ENCODE measurements at places on chromosomes 6 and 20.
A peak's percentile ranks its signal among the peaks of the same experiment; 100 is the strongest.

DNA sequence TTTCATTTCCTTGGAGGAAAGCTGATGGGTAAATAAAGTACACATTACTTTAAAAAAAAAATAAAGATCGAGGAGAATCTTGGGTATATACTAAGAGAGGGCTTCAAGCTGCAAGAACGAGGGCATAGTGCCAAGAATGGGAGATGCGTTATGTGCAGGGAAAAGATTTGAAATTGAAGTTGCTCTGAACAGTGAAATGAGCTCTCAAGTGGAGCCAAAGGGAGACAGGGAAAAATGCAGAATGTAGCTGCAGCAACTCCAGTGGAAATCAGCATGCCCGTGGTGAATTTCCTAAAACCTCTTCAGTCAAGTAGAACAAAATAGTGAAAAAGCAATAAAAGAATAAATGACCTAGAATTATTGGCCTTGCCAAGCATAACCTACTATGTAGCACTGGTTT lies 11.4 kb upstream of the COL9A1 start:
- DNase-seq, result no peak

DNA sequence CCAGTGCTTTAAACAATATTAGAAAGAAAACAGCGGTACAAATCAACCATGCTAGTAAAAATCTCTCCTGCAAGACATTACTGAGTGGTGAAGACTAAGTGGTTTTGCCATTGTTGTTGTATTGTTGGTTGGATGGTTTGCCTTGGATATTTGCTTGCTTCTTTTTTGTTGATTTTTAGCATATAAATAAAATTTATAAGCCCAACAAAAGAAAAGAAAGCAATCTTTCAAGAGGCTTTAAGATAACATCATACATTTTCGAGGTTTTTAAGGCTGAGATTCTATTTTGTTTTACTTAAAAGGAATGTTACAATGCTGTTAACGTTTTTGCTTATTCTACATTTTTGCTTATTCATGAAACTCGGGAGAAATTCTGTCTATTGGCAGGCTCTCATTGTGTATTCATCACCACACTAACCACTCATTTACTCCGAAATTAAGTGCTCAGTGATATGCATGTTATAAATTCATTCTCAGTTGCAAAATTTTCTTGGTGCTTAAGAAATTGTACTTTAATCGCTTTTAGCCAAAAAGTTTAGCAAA lies 139.1 kb downstream of the LAMA2 start:
- DNase-seq, result no peak

DNA sequence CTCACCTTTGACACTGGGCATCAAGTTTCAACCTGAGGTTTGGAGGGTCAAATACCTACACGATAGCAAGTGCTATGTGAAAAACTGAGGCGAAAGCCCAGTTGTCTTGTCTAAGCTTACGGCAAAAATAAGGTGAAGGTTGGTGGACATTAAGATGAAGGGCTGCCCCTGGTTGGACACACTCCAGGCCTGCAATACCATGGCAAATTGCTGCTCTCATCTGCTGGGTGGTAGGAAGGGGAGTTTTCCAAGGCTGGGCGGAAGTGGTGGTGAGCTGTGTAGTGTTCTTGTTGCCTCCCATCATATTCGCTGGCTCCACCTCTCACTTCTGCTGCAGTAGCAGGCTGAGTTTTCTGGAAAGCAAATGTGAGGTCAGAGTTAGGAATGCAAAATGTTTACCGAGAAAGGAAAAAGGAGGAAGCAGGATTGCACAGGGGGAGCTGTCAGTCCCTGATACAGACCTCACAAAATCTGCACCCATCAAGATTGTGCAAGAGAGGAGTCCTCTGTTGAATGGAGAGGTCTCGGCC lies 33.7 kb downstream of the SCP2D1 start:
- no peak for DNase-seq

- DNase-seq, result peak; percentile 83
These were observed 65.4 kb upstream of the RIN2 start for GRCh38 chr20:19692685-19693119.

DNA sequence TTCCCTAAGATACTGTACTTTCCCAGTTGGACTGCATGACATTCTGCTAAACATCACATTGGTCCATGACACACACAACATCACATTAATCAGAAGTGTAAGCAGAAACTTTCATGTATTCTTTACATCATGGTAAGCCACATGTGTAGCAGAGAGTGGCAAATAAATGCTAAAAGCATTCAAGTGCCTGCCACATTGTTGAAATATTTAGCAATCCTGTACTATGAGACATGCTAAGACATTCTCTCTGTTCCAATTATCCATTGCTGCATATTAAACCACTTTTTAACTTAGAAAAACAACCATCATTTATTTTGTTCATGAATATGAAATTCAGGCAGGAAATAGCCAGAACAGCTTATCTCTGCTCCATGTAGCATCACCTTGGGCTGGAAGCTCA lies 207.7 kb upstream of the GJE1 start:
- no peak for DNase-seq

DNA sequence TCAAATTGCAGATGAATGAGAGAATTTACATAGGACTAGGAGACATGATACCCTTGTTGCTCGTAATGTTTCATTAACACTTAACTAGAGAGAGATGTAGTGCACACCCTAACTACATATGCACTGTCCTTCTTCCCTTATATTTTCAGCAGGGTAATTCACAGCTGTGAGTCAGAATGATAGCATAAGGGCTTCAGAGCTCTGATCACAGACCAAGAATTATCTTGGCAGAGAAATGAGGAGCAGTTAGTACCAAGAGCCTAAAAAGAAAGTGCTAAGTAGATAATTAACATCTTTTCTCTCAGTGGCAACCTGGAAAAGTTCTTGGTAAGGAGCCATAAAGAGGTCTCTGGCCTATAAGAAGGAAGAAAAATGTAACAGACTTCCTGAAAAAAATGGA lies 35.8 kb downstream of the GRIK2 start:
- no peak for DNase-seq

DNA sequence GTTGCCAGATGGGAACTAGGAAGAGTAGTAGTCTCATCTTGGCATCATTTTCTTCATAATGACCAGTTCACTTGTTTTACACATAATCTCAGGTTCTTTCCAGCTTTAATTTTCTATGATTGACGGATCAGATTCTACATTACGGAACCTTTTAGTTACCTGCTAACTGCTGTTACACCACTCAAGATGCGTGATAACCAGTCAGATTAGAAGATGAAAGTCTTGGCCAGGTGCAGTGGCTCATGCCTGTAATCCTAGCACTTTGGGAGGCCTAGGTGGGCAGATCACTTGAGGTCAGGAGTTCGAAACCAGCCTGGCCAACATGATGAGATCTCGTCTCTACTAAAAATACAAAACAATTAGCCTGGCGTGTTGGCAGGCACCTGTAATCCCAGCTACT lies 92.5 kb downstream of the NCOA3 start:
- DNase-seq, result no peak

DNA sequence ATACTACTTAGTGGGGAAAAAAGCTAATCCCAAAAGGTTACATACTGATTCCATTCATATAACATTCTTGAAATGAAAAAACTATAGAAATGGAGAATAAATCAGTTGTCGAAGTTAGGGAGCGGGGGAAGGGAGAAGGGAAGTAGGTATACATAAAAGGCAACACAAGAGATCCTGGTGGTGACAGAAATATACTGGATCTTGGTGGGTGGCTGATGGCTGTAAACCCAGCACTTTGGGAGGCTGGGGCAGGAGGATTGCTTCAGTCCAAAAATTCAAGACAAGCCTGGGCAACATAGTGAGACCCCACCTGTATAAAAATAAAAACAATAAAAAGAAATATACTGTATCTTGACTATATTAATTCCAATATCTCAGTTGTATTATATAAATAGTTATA lies 105.7 kb upstream of the LGSN start:
- no peak for DNase-seq

GRCh38 chr6:41719436-41720261 lies 15.8 kb downstream of the TFEB start:
- DNase-seq, result no peak

- DNase-seq, result no peak
These were observed 41.2 kb upstream of the POLR1H start for GRCh38 chr6:30019819-30020218.

DNA sequence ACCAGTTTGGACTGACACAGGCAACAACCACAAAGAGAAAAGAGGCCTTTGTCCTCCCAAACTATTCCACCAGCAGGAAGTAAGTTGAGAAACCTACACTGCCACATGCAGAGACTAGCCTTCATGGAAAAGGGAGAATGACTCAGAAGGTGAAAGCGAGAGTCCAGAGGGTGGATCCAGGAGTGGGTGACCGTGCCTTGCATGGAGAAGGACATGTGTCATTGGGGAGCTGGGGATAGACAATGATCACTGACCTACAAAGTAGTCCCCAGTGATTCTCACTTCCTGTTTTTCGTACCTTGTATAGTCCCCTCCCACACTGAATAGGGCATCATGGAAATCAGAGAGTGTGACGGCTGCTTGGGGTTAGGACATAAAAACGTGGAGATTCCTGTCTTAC lies 91.9 kb downstream of the MYLK4 start:
- peak; percentile 63 for DNase-seq

DNA sequence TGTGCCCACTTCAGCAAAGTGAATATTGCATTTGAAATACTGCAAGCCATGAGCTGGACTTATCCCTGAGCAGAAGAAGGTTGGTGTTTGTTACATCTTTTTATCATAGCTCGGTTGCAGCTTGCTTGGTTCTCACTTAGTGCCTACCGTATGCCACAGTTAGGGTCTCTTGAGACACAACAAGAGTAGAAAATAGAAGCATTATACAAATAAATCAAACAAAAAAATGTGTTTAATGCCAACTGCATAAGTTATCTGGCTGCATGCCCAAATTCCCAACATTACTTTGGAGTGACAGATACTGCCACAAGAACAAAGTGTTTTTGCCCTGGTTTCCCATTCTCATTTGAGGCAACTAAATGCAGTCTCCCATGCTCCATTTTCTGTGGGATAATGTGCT lies 53.9 kb upstream of the LAMP5 start:
- peak; percentile 30 for DNase-seq

- no peak for DNase-seq
These were observed 159.7 kb downstream of the PHACTR3 start for GRCh38 chr20:59764037-59764436.

- DNase-seq, result no peak
These were observed 186.9 kb downstream of the HIVEP2 start for GRCh38 chr6:142757852-142758628.

- DNase-seq, result peak; percentile 34
These were observed 18.6 kb downstream of the TAB2 start for GRCh38 chr6:149335924-149336608.

GRCh38 chr6:118559659-118560058 lies 11.6 kb downstream of the PLN start:
- DNase-seq, result no peak

GRCh38 chr20:32522526-32522775 lies 62.7 kb downstream of the NOL4L start:
- DNase-seq, result no peak

GRCh38 chr20:55116598-55116997 lies 641.2 kb downstream of the DOK5 start:
- DNase-seq, result no peak

DNA sequence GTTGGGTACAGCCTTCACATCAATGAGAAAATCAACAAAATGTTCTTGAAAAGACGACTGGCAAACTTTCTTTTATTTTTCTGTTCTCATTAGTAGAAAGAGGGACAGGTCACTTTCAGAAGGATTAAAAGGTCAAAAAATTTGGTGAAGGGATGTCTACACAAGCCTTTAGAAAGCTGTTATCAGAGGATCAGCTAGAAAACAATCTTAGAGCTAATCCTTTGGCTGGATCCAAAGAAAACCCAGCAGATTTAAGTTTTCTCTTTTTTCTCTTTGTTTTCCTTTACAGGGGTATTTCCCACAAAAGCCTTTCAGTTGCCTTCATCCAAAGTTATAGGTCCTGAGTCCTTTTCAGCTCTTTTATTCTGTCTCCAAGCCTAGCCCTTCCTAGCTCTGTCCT lies 57.3 kb upstream of the EDN1 start:
- DNase-seq, result no peak

- DNase-seq, result no peak
These were observed 146.2 kb downstream of the FAM83B start for GRCh38 chr6:54992789-54993188.

DNA sequence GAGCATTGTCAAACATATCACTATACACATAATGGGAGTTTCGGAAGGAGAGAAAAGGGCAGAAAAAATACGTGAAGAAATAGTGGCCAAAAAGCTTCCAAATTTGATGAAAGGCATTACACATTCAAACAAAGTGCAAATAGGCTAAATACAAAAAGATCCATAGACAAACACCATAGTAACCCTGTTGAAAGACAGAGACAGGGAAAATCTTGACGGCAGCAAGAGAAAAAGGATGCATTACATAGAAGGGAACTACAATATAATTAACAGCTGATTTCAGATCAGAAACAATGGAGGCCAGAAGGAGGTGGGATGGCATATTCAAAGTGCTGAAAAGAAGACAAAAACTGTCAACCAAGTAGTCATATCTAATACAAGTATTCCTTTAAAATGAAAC lies 170.8 kb downstream of the MRPL14 start:
- no peak for DNase-seq

DNA sequence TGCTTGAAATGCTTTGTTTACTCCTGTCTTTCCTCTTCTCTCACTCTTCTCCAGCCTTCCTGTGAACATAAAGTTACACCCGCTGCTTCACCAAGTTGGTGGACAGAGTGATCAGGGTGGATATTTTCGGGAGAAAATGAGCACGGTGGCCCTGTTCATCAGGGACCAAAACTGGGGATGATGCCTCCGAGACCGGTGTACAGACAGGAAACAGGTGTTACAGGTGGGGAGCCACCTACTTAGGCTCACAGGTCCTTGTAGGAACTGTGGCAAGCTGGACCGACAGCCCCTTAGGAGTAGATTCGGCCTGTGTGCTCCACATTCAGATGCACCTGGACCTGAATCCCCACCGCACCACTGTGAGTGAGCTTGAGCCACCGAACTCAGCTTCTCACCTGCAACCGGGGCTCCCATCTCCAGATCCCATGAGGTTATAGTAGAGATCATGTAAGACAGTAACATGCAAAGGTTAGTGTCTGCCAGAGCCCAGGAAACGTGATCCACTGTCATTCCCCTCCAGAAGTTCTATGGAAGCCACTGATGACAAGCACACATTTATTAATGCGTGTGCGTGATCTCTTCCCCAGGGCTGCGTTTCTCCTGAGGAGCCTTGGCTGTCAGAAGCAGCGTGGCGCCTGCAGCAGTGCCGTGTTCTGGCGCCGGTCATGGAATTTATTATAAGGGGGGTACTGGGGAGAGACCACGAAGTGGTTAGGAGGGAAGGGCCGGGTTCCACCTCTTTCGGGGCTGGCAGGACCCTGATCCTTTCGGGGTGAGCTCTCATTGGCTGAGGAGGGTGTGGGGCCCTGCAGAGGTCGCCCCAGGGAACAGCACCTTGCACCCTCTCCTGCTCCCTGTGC lies 94.2 kb downstream of the ERMARD start:
- DNase-seq, result no peak

GRCh38 chr20:24773751-24774201 lies 175.3 kb upstream of the CST7 start:
- peak; percentile 87 for DNase-seq

DNA sequence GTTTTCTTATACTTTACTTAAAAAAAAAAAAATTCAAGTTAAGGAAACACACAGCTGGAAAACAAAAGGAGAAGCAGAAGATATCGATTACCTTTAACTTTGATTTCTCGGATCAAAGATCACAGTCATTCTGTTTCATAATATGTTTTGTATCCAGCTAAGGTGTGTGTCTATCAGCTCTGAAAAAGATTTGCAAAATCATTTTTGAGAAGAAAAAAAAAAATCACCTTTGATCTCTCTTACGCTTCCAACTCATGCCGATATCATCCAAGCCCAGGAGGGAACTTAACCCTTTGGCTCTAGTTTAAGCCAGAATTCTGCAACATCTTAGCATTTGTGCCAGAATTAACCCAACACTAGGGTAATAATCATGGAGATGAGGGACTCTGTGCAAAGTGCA lies 144.0 kb downstream of the NFATC2 start:
- DNase-seq, result no peak

- DNase-seq, result no peak
These were observed 80.8 kb downstream of the MKKS start for GRCh38 chr20:10352934-10353824.
